ENCODE measurements at places on chromosomes 1 and 21.

GRCh38 chr1:212152308-212152693 is 116.8 kb downstream of the DTL start:
- ATAC-seq = no peak

GRCh38 chr1:61568460-61569302 is 156.3 kb downstream of the TM2D1 start:
- ATAC-seq = no peak

DNA sequence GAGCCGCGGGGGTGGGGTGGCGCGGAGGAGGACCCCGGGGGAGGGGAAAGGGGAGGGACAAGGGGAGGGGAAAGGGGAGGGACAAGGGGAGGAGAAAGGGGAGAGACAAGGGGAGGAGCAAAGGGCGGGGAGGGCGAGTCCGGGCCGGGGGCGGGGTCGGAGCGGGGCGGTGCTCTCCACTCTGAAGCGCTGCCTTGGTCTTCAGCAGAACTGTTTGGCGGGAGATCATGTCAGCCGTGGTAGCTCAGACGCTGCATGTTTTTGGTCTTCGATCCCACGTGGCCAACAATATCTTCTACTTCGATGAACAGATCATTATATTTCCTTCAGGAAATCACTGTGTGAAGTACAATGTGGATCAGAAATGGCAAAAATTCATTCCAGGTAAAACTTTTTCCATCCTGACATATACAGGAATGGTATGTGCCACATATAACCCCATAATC is 420 bp downstream of the CFAP57 start:
- peak; percentile 93 for ATAC-seq

DNA sequence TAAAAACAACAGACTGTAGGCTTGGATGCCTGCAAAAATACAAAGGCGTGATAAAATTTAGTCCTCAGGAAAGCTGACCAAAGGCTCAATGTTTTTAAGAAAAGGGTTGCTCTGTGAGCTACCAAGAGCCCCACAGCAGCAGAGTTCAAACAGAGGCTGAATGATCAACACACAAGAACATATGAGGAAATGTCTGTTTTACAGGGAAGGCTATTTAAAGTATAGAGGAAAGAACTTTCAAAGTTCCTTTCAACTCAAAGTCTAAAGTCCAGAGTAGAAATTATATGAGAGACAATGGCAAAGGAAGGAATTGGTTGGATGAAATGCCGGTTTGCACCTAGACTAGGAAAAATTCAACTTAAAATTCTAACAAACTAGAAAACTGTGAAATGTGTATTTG is 8.6 kb downstream of the CLSTN1 start:
- no peak for ATAC-seq
